ENCODE measurements at places on chromosomes 3 and 15.

GRCh38 chr3:11522953-11523571 lies 120.7 kb downstream of the VGLL4 start:
- DNase-seq: no peak

- peak; percentile 42 for DNase-seq
These were observed 40.8 kb downstream of the EOMES start for GRCh38 chr3:27681249-27681748.

GRCh38 chr3:112011376-112011940 lies 12.7 kb downstream of the TAGLN3 start:
- DNase-seq: no peak

- no peak for DNase-seq
These were observed 13.0 kb downstream of the CPA3 start for GRCh38 chr3:148878095-148878494.

- no peak for DNase-seq
These were observed 118.2 kb upstream of the RAP2B start for GRCh38 chr3:153043729-153044328.

DNA sequence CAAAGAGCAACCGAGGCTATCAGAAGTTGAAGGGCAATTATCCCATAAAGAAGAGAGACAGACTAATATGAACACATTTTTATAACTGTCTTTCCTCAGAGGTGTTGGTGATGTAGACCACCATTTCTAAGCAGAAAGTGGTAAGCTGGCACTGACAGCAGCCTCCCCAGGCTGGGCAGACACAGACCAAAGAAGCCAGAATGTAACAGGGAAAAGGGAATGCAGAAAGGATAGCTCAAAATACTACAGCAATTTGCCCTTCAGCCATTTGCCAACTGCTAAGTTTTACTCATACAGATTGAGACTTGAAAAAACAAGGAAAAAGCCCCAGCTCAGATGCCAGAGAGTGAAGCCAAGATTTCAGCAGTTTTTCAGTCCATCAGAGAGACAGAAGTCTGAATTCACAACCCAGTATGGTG lies 73.5 kb upstream of the ABI3BP start:
- no peak for DNase-seq

DNA sequence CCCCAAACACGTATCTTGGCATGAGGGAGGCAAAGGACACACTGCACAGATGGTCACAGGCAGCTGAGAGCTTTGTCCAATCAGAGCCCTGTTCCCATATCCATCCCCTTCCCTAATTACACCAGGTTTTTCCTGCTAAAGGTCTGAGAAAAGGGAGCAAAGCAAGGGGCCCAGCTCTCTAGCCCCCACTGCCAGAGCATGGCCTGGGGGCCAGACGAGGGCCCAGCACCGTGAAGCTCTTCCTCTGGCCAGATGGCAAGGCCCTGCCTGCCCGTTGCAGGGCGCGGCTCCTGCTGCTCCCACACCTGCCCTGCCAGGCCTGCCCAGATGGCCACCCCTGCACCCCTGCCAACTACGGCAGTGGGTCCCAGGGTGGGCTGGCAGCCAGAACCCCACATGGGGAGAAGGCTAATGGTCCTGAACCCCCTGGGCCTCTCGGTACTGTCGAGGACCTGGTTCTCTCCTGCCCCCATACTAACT lies 3.2 kb downstream of the SHF start:
- DNase-seq: no peak

All from KG1 (cell line).